ENCODE measurements at places on chromosomes 1 and 21.

- DNase-seq = no peak
Measured at GRCh38 chr1:47477595-47478080, 39.8 kb downstream of the FOXD2 start.

DNA sequence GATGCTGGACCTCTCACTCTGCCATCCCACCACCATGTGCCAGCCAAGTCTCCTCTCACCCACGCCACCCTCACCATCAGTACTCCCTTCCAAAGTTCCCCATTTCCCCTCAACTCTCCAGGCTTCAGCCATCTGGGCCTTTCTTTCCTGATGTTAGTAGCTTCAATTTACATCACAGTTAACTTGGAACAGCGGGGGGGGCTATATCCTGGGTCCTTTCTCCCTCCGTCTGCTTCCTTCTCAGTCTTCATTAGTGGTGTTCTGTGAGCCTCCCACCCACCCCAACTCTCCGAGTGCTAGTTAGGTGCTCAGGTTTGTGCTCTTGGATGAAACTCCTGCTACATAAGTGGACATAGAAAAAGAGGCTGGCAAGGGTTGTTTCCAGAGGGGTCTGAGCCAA, 31.9 kb downstream of the KCNC4 start:
- DNase-seq = no peak

DNA sequence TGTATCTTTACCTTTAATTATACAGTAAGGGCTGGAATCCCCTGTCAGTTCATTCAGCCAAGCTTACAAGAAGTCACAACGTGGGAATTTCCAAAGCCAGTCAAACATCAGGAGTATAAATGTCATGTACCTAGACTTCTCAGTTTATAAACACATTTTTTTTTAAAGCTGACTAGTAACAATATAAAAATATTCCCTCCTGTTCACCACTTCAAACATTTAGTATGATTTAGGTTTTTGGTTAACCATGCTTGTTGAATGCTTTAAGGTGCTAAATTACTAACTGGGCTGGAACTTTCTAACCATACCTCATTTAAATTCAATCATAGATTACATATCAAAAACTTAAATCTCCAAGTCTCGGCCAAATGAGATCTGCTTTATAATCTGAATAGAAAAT, 44.0 kb downstream of the JAK1 start:
- no peak for DNase-seq

DNA sequence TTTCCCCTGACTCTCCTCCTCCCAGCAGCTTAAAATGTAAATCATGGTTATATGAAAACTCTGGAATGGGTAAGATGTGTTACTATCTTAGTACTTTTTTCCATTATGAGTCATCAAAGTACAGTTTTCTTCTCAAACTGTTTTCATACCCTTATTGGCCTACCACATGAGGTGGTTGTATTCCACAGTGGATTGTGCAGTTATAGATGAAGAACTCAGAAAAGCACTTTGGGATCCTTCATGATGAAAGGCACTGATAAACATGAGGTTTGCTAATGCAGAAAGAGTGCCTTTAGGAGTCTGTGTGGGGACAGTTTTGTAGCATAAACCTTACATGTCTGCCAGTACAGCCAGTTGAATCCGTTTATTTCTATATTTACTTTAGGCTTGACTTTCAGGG, 32.0 kb upstream of the MYOCOS start:
- no peak for DNase-seq

DNA sequence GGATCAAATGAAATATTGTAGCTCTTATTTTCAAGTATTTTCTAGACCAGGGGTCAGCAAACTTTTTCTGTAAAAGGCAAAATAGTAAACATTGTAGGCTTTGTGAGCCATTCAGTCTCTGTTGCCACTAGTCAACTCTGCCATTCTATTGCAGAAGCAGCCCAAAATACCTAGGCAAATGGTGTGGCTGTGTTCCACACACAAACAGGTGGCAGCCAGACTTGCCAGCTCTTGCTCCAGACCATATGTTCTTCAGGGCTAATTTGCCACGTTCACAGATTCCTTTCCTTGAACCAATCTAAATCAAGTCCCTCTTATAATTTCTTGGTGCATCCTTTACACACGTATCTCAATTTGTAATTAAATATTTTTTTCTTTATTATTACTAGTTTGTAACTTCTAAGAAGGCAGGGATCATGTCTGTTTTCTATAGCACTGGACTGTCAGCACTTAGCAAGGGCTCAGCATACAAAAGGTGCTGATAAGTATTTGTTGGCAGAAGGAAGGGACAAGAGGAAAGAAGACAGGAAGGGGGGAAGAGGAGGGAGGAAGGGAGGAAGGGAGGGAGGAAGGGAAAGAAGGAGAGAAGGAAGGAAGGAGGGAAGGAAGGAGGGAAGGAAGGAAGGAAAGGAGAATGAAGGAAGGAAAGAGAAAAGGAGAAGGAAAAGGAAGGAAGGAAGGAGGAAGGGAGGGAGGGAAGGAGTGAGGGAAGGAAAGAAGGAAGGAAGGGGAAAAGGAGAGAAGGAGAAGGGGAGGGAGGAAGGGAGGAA, 106.5 kb upstream of the EDEM3 start:
- DNase-seq = no peak

GRCh38 chr1:2019571-2020309, 595 bp downstream of the GABRD start:
- no peak for DNase-seq

DNA sequence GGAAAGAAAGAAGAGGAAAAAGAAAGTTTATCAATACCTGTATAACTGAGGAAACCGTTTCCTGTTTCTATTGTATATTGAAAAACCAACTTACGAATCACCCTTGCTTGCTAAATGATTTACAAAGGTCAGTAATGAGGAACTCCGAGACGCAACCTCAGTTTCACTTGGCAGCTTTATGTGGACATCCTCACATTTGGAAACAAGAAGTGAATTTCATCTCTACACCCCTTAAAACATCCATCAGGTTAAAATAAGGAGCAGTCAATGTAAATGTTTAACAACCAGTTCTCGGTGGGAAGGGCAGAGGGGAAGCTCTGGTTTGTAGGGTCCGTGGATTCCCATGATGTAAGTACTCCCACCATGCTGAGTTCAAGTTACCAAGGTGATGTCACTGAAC, 481.7 kb upstream of the RUNX1 start:
- DNase-seq = no peak

- no peak for DNase-seq
Measured at GRCh38 chr1:209403921-209404320, 179.6 kb upstream of the CAMK1G start.

DNA sequence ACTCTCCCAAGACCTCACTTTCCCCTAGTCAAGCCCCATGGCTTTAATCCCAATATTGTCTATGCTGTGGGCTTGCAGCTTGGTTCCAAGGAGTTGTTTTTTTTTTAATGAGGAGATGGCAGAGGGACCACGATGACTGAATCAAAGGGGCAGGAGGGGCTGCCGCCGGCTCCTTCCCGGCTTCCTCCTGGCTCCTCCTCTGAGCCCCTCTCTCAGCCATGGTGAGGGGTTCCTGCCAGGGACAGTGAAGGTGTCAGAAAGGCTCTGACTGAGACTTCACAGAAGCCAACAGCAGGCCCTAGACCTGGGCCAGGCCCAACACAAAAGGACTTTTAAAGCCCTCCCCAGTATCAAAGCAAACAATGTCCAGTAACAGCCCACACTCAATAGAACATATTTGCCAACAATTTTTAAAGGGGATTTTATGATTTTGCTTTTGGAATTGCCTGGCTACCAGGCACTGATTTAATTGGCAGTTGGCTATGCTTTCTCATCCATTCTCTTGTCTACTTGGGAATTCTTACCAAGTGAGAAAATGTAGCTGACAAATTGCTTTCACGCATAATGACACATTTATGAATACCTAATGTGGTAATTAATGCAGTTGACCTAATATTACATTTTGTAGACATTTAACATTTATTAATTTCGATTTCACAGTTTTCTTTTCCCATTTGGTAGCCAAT, 54.2 kb downstream of the FBXO2 start:
- peak; percentile 37 for DNase-seq

DNA sequence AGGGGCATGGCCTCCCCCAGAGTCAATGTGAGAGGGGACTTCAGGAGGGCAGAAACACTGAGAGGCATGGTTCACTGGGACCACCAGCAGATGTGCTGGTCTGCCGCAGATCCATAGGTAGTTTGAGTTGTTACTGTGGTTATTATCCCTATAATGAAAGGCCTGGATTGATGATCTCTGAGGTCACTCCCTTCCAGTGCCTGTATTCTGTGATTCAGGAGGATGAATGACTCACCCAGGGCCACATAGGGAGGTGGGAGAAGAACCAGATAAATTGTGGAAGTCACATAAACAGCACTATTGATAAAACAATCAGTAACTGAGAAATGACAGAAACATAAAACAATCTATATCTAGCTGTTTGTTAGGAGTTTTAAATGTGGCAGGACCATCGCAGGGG, 22.7 kb upstream of the ACTL8 start:
- no peak for DNase-seq

DNA sequence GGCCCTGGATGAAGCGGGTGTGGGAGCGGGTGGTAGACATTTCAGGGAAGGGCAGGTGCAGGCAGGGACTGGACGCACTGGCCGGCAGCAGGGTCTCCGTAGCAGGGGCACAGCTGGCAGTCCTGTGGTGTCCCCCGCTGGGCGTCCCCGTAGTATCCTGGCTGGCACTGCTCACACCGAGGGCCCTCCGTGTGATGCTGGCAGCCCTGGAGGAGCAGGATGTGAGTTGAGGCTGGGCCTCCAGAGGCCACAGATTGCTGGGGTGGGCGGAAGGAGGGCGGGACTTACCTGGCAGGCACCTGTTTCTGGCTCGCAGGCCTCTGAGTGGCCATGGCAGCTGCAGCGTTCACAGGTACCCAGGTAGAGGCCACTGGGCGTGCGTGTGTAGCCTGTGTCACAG, 62.3 kb downstream of the LDLRAD2 start:
- no peak for DNase-seq
